Frontal cortex (tissue), 4 donors: ENCODE measurements at places on chromosomes 3 and 15.

DNA sequence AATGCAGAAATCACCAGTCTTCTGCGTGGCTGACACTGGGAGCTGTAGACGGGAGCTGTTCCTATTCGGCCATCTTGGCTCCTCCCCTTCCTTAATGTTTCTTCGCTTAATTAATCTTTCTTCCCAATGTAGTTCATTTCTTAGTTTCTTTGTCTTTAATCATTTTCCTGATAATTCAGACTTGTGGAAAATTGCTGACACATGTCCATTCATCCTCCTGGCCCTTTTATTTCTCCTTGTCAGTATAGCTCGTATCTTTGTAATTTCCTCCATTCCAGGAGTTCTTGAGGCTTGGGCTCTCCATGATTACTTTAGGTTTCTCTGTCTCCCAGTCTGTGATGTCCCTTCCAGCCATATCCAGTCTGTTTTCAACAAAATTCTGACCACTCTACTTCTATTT, 98.7 kb downstream of the UBE2E2 start:
- no peak for DNase-seq

DNA sequence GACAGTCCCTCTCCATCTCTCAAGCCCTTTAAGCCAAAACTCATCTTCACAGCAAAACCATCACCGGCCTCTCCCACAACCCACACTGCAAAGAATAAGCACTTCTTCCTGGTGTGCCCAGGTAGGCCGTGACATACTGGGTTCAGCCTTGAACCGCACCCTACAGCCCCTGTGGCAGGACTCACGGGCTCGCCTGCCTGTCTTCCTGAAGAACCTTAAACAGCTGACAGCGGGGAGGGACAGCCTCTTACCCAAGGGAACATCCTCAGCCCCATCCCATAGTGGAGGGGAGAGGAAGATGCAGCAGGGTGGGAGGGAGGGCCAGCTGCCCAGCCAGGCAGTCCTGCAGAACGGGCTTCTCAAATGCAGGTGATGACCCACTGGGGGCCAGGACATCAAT, 40.2 kb downstream of the TBC1D2B start:
- DNase-seq, result no peak

- DNase-seq, result no peak
Measured at GRCh38 chr3:178345944-178346343, 190.3 kb upstream of the KCNMB2 start.

- peak; percentile 32 for DNase-seq
Measured at GRCh38 chr3:134485075-134485717, 589 bp downstream of the ANAPC13 start.

DNA sequence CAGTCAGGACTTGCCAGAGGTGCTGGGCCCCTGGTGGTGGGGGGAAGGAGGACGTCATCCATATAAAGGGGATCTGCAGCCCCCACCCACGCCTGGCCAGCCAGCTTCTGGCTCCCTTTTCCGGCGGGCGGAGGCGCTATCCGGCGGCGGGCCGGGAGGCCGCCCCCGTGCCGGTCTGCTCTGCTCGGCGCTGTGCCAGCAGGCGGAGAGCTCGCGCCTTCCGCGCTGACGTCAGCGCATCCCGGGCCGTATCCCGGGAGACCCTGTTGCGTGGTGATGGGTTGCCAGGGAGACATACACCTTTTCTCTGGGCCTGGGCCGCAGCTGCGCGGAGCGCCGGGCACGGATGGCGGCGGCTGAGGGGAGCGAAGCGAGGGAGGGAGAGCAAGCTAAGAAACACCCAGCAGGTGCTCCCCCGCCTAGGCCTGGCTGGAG, 1.1 kb downstream of the FAM131A start:
- peak; percentile 97 for DNase-seq

- no peak for DNase-seq
Measured at GRCh38 chr3:51621091-51621892, 49.8 kb upstream of the TEX264 start.

GRCh38 chr3:126355251-126355650, 2.0 kb downstream of the KLF15 start:
- no peak for DNase-seq

GRCh38 chr3:150407808-150408220, 284 bp upstream of the TSC22D2 start:
- peak; percentile 33 for DNase-seq

DNA sequence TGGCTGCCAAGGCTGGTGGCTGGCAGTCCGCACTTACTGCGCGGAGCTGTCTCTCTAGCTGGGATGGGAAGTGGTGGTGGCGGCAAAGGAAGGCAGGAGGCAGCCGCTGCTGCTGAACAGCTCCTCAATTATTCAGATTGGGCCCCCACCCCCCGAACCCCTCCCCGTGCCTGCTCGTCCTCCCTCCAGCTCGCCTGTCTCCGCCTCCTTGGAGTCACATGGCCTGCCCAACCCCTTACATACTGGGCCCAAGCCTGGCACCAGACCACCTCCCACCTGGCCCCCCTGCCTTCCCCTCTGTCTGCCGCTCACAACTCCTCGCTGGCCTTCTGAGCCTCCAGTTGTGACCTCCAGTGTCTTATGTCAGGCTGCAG, at the start of gene SLC7A14:
Gene SLC7A14 (minus strand): TSS at position 139 of the 374 bp plus-strand sequence. CDS start 59,139 bp downstream, outside the sequence.
- DNase-seq, result peak; percentile 59

DNA sequence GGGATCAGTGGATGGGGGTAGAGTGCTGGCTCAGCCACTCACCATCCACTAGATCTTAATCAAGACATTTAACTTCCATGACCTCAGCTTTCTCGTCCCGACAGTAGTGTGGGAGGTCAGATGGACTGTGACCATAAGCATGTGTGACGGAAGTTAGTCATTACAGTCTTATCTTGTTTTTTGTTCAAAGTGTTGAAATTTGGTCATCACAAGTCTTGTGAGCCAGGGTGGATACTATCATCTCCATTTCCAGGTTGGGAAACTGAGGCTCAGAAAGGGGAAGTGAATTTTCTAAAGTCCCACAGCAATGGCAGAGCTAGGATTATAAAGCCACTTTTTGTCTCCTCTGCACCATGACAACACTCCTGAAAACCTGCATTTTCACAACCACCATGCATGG, 32.0 kb upstream of the ITGA11 start:
- DNase-seq, result no peak

GRCh38 chr3:52361898-52362297, 45.8 kb downstream of the DNAH1 start:
- no peak for DNase-seq

- DNase-seq, result peak; percentile 18
Measured at GRCh38 chr3:24829629-24830229, 335.1 kb upstream of the THRB start.

DNA sequence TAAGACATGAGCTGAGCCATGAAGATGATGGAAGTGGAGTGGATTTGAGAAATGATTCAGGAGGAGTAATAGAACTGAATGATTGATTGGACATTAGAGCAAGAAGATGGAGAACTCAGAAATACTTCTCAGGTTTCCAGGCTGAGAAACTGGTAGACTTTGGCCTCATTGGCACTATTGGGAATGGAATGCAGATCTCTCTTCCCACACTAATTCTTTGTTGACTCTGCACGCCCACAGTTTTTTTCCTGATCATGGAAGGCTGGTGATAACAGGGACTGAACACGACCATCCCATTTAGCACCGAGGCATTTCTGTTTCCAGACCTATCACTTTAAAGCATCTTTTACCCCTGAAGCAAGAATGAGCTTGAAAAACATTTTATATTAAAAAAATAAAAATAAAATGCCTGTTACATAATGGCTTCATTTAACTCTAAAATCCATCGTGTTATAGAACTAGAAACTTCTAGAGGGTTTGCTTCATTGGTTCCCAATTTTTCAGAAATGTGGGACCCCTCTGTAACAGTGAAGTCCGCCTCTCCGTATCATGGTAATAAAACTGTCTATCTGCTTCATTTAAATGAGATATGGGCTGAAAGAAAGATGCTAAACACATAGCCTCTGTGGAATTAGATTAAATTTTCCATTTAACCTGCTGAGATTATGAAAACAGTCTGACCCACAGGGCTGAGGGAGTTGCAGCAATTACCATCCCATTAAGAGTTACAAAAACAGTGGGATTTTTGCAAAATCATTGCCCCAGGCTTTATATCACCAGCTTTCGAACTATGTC, 562.0 kb upstream of the CFAP20DC start:
- no peak for DNase-seq

- DNase-seq, result no peak
Measured at GRCh38 chr3:170055209-170055608, 17.4 kb downstream of the GPR160 start.

DNA sequence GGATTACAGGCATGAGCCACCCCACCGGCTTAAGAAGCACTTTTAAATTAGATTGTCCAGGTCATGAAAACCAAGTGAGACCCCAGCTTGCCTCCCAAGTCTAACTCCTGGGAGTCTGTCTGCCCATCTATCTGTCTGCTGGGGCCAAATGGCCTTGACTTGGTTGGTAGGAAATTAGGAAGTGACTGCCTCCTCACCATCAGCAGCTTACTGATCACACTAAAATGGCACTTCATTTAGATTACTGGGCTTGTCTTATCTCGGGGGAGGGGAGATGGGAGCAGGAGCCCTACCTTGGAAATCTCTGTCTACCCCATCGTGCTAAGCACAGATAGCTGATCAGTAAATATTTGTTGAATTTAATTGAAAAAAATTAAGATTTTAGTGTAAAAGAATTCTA, 5.6 kb upstream of the LRRC2 start:
- no peak for DNase-seq

DNA sequence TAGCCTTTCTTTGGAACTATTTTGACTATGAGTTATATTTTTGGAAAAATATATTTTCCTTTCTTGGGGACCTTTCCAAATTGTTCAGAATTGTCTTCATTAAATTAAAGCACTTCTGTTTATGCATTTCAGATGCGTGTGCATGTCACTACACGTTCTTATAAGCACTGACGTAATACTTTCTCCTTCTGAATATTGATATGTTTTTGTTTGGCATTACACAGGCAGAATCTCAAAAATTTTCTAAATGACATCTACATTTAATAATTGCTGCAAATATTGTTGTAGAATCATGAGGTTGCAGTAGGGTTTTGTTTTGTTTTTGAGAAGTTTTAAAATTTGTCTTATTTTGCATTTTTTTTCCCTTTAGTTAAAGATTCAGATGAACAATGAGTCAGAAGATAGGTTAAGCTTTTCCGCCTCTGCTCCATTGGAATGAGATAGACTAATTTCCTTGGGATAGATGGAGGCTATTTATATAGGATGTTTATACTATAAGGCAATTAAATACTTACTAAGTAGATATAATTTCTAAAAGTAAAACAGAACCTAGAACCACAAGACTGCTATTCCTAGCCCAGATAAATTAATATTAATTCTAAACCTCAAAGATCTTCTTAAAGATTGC, 110.8 kb downstream of the MBNL1 start:
- DNase-seq, result no peak

- DNase-seq, result no peak
Measured at GRCh38 chr3:16302082-16302631, 37.1 kb downstream of the OXNAD1 start.

GRCh38 chr3:28066020-28066419, 175.4 kb upstream of the CMC1 start:
- no peak for DNase-seq

- DNase-seq, result no peak
Measured at GRCh38 chr3:104961851-104962250, 404.9 kb upstream of the ALCAM start.

DNA sequence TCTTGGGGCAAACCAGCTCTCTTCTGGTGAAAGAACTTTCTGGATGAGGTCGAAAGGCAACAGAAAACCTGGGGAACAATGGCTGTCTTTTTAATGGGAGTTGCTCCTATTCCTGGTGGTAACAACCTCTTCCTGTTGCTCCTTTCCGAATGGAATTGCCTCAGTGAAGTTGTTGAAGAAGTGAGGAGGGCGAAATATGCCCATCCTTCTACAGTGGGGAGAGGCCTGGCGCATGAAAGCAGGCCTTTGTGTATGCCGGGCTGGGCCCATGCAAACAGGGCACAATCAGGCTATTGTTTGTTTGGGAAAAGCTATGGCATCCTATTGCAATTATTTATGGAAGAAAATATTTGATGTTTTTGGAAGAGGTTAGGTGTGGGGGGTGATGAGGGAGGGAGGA, 166.9 kb downstream of the IGF1R start:
- no peak for DNase-seq

- no peak for DNase-seq
Measured at GRCh38 chr3:30231277-30232141, 374.9 kb upstream of the TGFBR2 start.

DNA sequence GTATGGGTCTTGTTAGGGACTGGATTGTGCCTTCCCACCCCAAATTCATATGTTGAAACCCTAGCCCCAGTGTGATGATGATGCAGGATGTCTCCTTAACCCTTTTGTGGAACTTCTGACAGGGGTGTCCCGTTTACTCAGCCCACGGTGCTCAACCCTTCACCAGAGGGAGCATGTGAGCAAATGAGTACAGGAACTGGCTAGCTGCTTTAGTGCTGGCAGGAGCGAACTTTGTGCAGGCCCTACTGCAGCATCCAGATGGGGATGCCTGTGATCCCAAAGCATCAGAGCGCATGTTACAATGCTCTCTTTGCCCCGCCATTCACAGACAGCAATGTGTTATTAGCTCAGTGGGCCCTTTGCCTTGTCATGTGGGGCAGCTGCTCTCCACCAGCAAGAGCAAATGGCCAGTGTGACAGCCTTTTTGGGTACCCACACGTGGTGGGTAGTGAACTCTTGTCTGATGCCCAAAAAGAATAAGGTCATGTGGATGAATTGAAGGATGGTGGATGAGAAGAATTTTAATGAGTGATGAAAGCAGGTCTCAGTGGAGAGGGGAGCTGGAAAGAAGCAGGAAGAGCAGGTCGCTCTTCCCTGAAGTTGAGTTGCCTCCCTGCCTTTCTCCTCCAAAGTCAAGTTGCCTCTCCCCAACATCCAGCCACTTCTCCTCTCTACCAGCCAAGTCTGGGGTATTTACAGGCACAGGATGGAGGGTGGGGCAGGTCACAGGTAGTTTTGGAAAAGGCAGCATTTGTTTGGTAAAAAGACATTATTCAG, 63.3 kb upstream of the STRIT1 start:
- no peak for DNase-seq

DNA sequence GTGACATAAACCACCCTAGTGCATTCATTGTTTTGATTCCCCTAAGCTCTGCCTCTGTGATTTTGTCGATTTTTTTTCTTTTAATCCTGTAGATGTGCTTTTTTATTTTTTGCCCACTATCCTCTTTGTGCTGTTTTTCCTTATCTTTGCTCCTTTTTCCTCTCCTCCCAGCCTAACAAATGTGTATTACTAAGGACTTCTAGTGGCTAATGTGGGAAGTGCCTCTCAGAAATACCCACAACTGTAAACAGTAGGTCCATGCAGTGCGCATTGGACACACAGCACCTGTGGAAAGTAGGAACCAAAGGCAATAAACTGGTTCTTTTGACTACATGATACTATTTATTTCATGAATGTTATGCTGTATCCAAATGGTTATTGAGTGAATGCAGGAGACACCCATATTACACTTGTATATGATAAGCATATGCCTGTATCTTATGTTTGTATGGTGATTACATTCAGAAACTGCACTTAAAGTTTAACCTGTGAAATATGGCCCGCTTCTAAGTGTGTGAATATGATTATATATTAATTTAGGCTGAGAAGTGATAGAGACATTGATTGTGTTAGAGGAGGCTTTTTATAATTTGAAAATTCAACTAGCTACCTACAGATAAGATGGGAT, 147.8 kb downstream of the PLCL2 start:
- DNase-seq, result no peak

- DNase-seq, result no peak
Measured at GRCh38 chr3:43857361-43858293, 166.9 kb downstream of the ABHD5 start.
